Forelimb muscle (tissue), 1 donor: ENCODE measurements at places on chromosomes 11 and 22. TPM values are rescaled to one million over a fixed set of nuclear protein-coding genes. Genes with fewer than 3 reads are reported as not detected.

TREH gene
- polyA plus RNA-seq: 0.19 TPM

DNA sequence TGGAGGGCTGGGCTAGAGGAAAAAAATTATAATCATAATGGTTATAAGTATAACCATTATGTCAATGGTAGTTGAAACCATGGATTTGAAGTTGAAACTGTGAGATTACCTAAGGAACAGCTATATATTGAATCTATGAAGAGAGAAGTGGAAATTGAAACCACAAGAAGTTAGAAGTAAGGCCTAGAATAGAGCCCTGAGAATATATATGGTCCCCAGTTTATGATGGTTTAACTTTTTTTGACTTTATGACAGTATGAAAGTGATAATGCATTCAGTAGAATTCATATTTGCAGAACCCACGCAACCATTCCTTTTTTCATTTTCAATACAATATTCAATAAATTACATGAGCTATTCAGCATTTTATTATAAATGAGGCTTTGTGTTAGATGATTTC is 15.0 kb downstream of the AASDHPPT start:
- DNase-seq: no peak

DNA sequence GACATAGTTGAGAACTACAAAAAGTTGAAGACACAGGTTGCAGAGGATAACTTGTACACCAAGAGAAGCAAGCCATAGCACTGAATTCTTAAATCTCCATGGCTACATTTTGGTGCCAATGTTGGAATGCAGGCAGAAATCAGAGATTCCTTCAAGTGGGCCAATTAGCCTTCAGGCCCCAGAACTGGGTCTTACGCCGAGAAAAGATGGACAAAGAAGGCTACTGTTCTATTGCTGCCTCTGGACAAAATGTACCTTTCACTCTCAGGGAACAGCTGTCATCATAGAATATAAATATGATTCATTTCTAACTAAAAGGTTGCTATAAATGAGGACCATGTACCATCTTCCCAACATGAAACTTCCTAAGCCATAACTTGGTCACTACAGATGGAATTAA is 13.7 kb downstream of the TMEM216 start:
- no peak for DNase-seq

C22orf15 gene
- 0.33 TPM for polyA plus RNA-seq

UPB1 gene
- polyA plus RNA-seq: 0.75 TPM

DNA sequence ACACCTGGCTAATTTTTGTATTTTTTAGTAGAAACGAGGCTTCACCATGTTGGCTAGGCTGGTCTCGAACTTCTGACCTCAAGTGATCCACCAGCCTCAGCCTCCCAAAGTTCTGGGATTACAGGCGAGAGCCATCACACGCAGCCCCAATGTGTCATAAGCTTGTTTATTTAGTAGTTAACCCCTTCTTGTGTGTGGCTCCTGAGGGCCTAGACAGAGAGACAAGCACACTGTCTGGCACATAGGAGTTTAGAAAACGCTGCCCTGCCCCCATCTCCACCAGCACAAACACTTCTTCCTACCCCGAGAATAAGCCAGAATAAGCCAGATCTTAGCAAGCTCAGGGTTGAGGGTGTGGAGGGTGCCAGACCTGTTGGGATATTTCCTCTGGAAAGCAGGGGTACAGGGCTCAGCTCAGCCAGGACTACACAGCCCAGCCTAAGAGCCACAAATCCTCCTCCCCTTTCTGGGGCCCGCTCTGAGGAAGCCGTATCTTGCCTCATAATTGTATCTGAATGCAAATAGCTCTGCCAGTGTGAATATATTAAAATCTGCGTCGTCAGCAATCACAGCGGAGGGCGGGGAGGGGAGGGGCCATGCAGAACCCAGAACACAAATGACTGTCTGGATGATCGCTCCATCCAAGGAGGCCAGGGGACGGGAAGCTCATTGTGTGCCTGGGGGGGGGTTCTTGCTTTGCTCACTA is 247.3 kb downstream of the MN1 start:
- DNase-seq: no peak

DNA sequence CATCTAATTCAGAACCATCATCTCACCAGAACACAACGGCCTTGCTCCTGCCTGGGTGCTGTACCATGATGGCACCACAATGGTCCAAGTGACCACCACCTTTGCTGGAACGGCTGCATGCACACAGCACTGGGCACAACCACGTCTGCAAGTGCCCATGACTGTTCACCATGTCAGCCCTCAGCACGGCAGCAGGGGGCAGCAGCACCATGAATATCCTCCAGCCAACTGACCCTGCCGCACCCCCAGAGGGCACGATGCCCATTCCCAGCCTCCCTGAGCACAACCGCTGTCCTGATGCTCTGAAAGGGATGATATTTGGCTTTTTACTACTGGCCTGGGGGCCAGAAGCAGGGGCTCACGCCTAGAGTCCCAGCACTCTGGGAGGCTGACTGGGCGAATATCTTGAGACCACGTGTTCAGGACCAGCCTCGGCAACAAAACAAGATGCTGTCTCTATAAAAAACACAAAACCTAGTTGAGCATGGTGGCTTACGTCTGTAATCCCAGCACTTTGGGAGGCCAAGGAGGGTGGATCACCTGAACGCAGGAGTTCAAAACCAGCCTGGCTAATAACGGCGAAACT is 25.7 kb downstream of the DRD4 start:
- DNase-seq: no peak
